Stomach (tissue), 19 donors: ENCODE measurements at places on chromosomes 16 and 17. TPM values are rescaled to one million over a fixed set of nuclear protein-coding genes. Genes with fewer than 3 reads are reported as not detected.

The PRSS53 gene
- total RNA-seq, result 1.3 TPM

The OR3A3 gene
- total RNA-seq, result not detected

- no peak for DNase-seq
Observed at GRCh38 chr16:24522751-24523150, 16.6 kb upstream of the RBBP6 start.

The BLMH gene
- 32.4 TPM for total RNA-seq

The IGFBP4 gene
- 186 TPM for total RNA-seq
